Keratinocyte (primary cell): ENCODE measurements at places on chromosomes 5 and 9.

DNA sequence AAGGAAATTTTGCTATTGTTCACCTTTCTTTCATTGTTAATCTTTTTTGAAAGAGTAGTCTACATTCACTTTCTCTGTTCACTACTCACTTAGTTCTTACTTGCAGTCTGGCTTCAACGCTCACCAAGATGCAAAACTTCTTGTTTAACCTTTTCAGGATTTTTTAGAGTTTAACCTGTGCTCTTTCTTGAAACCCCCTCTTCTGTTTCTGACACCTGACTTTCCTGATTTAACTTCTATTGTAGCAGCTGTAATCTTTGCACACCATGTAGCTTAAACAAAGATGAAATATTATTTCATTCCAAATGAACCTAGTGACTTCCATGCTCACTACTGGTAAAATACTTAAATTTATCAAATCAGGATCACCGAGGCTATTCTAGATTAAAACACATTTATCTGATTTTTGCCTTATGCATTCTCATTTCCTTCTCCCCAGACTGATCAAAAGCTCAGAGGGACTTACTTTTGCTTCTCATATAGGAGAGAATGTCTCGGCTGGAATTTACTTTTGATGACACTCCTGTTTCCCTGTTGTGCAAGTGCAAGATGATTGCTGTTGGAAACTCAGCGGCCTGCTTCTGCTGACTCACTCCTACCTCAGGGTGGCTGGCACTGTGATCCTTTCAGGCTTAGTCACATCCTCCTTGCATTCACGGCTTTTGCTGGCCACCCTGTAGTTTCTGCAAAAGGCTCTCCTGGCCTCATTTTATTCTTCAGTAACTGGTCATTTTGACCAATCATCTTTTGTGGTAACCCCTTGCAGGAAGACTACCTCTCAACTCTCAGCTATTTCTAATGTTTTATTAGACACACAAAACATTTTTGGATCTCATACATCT is 109.3 kb upstream of the IFNE start:
- peak; percentile 83 for DNase-seq

DNA sequence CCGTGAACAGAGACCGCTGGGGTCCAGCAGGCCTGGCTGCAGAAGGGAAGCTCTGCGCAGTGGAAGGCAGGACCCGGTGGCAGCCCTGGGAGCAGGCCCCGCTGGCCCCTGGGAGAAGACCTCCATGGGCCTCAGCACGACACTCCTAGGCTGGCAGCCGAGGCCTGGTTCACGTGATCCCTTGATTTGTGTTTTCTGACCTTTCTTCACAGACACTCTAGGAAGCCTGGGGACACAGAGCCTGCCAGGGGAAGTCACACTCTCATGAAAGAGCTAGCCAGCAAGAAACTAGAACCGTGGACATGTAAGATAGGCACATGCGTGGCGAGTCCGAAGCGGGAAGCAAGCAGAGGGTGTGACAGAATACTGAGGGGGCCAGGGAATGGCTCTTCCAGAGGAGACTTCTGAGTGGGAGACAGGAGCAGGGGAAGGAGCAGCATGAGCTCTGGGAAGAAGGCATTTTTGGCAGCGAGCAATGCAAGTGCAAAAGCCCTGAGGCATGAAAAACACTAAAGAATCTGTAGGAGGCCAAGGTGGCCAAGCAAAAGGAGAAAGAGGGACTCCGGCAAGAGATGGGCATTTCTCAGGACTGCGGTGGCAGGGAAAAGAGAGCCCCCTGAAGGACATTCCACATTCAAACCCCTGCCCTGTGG is 26.6 kb upstream of the IL17B start:
- DNase-seq, result no peak

GRCh38 chr5:41219658-41220269 is 6.4 kb upstream of the C6 start:
- DNase-seq, result no peak

DNA sequence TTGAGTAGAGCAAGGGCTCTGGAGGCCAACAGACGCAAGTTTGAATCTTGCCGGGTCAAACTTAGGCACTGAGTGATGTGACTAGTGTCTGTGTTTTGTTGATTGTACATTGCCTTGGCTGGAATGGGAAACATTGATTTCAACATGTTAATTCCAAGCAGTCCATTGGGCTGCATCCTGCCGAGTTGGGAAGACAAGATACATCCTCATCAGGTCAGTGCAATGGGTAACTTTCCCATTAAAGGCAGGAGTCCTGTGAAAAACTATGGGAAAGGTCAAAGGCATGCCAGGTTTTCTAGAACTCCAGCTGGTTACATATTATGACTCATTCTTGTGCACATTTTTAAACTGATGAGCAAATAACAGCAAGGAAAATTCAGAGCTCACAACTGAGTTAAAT is 126.5 kb upstream of the ABCA1 start:
- DNase-seq, result no peak

- DNase-seq, result no peak
Measured at GRCh38 chr5:84983093-84983492, 598.4 kb upstream of the EDIL3 start.

DNA sequence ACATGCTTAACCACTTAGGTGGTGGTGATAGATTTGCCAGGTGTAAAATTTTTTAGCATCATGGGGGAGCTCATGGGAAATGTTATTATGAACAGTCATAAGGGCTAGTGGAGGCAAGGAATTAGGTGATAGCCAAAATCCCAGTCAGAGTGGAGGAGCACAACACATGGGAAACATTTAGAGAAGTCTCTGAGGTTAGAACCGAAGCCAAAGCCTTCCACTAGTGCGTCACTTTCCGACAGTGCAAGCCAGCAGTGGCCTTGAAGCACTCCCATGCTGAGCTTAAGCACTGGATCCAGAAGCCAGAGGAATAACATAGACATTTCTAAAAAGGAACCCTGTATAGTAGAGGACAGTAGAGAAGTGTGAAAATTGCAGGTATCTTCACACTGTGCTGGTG is 101.5 kb upstream of the SNX2 start:
- no peak for DNase-seq
